ENCODE measurements at places on chromosomes 6 and 20.

- DNase-seq, result no peak
Measured at GRCh38 chr6:47592131-47592840, 106.1 kb upstream of the ADGRF4 start.

GRCh38 chr6:128144320-128144719 lies 243.5 kb upstream of the THEMIS start:
- no peak for DNase-seq

DNA sequence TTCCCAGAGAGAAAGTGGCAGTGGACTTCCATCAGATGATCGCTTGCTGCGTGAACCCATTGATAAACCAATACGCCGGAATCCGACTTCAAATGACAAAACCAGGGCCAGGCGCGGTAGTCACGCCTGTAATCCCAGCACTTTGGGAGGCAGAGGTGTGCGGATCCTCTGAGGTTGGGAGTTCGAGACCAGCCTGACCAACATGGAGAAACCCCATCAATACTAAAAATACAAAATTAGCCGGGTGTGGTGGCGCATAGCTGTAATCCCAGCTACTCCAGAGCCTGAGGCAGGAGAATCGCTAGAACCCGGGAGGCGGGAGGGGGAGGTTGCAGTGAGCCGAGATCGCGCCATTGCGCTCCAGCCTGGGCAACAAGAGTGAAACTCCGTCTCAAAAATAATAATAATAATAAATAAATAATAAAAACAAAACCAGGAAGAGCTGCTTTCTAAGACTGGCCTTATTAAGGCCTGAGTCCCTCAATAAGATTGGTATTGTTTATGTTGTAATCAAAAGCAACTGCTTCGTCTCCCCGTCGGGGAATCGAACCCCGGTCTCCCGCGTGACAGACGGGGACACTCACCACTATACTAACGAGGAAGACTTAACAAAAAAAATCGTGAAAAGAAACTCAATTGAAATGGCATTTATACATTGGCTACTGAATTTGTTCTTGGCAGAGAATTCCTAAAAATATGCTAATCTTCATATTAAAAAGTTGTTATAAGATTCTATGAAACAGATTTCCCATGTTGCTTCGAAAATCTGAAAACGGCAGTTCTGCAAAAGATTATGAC lies 110.2 kb upstream of the ZNF184 start:
- DNase-seq, result peak; percentile 48

- no peak for DNase-seq
Measured at GRCh38 chr6:107703606-107704005, 120.5 kb downstream of the SCML4 start.

DNA sequence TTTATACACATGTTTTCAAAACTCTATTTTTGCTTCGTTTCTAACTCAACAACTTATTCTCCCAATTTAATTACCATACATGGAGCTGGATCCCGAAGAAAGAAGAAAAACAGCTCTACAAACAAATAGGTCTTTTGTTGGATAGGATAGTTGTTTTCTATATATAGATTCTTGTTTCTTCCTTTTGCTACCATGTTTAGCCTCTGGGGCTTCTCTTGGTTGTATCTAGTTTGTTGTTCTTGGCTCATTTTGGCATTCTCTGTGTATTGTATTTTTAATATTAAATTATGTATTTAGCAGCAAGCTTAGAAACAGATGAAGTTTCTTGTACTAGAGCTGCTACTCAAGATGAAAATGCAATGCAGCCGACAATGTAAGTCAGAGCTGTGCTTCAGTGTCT lies 60.9 kb downstream of the PLCB4 start:
- DNase-seq, result no peak

- DNase-seq, result no peak
Measured at GRCh38 chr6:104908888-104909525, 47.9 kb upstream of the LIN28B start.

DNA sequence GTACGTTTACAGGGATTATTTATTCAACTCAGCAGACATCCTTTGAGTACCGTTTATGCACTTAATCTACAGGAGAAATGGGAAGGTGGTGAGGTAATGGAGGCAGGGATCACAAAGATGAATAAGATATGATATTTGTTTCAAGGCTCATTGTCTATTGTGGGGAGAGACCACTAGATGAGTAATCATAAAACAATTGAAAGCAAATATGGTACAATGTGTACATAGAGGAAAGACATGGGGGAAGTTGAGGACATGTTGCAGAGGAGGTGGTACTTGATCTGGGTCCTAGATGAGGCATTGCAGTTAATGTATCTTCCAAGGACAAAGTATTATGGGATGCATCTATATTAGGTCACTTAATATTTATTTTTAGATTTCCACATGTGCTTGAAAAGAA lies 13.7 kb upstream of the CDC5L start:
- no peak for DNase-seq

GRCh38 chr6:42095094-42095493 lies 44.8 kb downstream of the TAF8 start:
- DNase-seq, result no peak

GRCh38 chr20:3658716-3659491 lies 4.3 kb downstream of the GFRA4 start:
- DNase-seq, result no peak

DNA sequence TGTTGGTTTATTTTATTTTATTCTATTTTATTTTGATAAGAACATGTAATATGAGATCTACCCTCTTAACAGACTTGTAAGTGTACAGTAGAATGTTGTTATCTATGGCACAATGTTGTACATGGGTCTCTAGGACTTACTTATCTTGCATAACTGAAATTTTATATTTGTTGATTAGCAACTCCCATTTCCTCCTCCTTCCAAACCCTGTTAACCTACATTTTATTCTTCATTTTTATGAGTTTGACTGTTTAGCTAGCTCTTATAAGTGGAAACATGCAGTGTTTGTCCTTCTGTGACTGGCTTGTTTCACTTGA lies 37.9 kb upstream of the BCAS1 start:
- no peak for DNase-seq

DNA sequence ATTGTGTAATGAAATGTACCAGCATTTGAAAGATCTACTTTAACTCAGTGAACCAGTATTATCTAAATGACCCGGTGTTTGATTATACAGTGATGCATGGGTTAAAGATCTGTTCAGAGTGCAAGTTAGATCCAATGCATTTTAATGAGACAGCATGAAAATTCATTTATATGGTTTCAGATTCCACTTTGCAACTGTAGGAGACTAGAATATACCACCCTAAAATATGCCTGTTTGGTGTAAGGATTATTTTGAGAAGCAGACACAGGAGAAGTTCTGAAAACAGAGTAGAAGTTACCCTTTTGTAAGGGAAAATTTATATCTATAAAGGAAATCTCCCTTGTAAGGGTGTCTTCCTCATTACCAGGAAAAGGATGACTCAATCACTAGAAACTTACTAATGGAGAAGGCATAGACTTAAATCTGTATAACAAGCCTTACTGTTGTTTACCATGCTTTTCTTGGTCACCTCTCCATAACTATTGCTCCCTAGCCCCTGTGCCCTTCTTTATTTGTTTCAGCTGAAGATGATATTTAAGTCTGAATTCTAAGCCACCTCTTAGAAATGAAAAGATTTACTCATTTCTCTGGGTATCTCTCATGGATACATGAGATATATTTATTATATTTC lies 105.4 kb downstream of the NCOA3 start:
- DNase-seq, result peak; percentile 57

DNA sequence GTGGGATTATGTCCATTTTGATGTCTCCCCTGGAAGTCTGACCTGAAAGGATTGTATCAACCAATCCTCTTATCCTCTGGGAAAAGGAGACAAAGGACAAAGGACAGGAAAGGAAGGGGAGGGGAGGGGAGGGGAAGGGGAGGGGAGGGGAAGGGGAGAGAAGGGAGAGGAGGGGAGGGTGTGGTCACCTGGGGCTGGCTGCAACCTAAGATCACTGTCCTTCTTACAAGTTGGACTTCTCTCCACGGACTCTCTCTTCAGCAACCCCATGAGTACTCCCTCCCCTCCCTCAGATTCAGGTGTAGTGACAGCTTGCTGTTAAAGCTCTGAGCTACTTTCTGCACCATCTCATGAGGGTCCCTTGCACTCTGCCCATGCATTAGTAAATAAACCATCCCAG lies 58.9 kb upstream of the KLHL31 start:
- DNase-seq, result no peak

- DNase-seq, result no peak
Measured at GRCh38 chr6:136745300-136745699, 47.0 kb downstream of the MAP3K5 start.

- no peak for DNase-seq
Measured at GRCh38 chr6:5241252-5241651, 19.5 kb downstream of the LYRM4 start.

- DNase-seq, result peak; percentile 83
Measured at GRCh38 chr6:142810952-142811514, 133.9 kb downstream of the HIVEP2 start.

GRCh38 chr20:62266340-62266739 lies 28.0 kb downstream of the OSBPL2 start:
- DNase-seq, result no peak

GRCh38 chr6:129112591-129112990 lies 229.7 kb downstream of the LAMA2 start:
- DNase-seq, result no peak

- DNase-seq, result peak; percentile 41
Measured at GRCh38 chr20:14919501-14920081, 582.2 kb upstream of the FLRT3 start.

GRCh38 chr6:43817192-43817591 lies 47.2 kb downstream of the VEGFA start:
- DNase-seq, result peak; percentile 40

- no peak for DNase-seq
Measured at GRCh38 chr6:72416744-72417465, 205.0 kb upstream of the KCNQ5 start.

GRCh38 chr20:63957004-63957689 lies 931 bp upstream of the UCKL1 start:
- DNase-seq, result peak; percentile 54

GRCh38 chr6:161242779-161243693 lies 30.8 kb downstream of the AGPAT4 start:
- no peak for DNase-seq

GRCh38 chr6:106692819-106693208 lies 63.4 kb downstream of the QRSL1 start:
- DNase-seq, result no peak

GRCh38 chr6:41063884-41064285 lies 8.3 kb downstream of the OARD1 start:
- no peak for DNase-seq

DNA sequence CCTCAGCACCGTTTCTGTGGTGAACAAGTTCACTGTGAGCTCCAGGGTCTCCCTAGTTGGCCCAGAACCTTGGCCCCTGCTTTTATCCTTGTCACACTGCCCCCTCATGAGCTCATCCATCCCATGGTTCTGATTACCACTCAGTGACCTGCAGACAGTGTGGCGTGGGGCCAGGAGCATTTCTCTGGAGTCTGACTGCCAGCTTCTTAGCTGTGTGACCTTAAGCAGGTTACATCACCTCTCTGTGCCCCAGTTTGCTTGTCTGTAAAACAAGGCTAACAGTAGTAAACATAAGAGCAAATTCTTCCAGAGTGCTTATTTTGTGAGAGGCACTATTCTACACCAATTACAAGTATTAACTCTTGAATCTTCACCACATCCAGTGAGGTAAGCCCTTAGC lies 14.8 kb upstream of the MDGA1 start:
- no peak for DNase-seq

- peak; percentile 14 for DNase-seq
Measured at GRCh38 chr6:4888841-4889240, 112.6 kb downstream of the CDYL start.

DNA sequence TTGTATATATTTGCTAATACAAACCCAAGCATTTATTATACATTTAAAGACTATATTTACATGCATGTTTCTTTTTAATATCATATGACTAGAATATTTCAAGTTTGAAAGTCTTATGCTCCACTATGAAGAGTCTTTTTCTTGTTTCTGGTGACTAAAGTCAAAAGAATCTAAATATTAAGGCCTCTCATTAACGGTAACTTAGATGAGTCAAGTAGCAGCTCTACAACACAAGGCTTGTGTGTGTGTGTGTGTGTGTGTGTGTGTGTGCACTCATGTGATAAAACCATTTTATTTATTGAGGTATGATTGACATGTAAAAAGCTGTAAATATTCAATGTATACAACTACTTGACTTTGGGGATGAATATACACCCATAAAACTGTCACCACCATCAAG lies 275.6 kb downstream of the TFAP2B start:
- DNase-seq, result no peak

DNA sequence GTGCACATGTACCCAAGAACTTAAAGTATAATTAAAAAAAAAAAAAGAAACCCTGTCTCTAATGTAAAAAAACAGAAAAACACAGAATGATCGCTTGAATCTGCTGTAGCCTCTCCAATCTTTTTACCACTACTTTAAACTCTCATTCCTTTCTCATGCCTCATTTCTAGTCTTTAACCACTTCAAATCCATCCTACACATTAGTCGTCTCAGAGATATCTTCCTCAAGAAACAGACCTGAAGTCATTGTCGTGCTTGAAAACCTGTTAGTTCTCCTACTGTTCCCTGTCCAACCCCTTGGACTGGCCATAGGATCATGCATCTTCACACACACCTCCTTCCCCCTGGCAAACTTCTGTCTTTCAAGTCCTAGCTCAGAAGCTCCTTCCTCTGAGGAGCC lies 112.1 kb upstream of the BCLAF1 start:
- DNase-seq, result peak; percentile 73

GRCh38 chr20:63370618-63371187 lies 9.6 kb upstream of the CHRNA4 start:
- no peak for DNase-seq

DNA sequence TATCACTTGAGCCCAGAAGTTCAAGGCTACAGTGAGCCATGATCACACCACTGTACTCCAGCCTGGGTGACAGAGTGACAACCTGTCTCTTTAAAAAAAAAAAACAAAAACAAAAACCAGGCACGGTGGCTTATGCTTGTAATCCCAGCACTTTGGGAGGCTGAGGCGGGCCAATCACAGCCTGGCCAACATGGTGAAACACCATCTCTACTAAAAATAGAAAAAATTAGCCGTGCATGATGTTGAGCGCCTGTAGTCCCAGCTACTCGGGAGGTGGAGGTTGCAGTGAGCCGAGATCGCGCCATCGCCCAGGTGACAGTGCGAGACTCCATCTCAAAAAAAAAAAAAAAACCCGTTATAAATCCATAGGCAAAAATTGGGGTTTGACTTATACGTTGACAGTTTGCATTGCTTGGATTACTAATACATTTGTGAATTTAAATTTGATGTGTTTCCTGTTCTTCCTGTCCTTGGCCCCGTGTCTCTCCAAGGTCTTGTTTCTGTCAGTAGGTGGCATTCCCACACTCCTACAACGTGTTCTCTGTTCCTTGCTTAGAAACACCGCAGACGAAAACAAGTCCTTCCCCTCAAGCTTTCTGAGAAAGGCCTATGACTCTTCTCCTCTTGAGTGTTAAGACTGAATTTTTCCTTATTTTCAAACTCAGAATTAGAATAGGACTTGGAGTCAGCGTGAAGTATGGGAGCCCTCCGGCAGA lies 147.0 kb downstream of the DTNBP1 start:
- no peak for DNase-seq

Data from fibroblast of skin of abdomen (primary cell).